Esophagus mucosa (tissue), 1 donor: ENCODE measurements at places on chromosomes 13 and 19.

DNA sequence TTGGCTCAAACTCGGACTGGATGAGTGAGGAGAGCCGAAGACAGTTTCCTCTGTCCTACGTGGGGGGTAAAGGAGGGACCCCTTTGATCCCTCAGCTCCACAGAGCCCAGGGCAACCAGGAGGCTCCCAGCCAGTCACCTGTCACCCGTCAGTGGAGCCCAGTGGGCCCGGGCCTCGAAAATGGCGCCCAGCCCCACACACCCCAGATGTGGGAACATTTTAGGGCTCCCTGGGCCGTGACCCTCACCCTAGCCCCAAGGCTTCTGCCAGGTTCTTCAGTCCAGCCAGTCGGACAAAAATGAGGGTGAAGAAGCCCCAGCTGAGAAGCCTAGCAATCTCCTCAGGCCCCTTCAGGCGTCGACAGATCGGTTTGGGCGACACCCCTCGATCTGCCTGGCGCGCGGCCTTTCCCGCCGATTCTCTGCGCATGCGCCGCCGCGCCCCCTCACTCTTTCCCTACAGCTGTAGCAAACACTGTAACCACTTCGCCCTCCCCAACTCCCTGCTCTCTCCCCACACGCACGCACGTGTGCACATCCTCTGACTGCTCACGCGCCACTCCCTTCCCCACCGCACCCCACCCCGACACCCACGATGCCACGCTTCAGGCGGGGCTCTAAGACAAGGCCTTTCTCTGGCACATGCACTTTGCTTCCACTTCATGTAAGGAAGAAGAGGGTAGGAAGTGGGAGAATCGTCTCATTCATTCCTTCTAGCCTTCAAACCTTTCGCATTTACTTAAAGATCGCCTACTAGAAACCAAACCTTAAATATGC lies at the start of gene SLC6A16:
TSS of gene SLC6A16 (minus strand) at position 391 of the 776 bp plus-strand sequence. CDS start 13,844 bp downstream, outside the sequence.
- peak; percentile 15 for ATAC-seq

- no peak for ATAC-seq
Measured at GRCh38 chr13:78884571-78884970, 225.6 kb upstream of the OBI1 start.

- ATAC-seq = no peak
Measured at GRCh38 chr13:25473864-25474263, 102.1 kb downstream of the ATP8A2 start.

GRCh38 chr19:9877780-9878510 lies 42.8 kb downstream of the PIN1 start:
- peak; percentile 62 for ATAC-seq

- ATAC-seq = no peak
Measured at GRCh38 chr19:58268344-58268743, 10.4 kb upstream of the ZNF8 start.

DNA sequence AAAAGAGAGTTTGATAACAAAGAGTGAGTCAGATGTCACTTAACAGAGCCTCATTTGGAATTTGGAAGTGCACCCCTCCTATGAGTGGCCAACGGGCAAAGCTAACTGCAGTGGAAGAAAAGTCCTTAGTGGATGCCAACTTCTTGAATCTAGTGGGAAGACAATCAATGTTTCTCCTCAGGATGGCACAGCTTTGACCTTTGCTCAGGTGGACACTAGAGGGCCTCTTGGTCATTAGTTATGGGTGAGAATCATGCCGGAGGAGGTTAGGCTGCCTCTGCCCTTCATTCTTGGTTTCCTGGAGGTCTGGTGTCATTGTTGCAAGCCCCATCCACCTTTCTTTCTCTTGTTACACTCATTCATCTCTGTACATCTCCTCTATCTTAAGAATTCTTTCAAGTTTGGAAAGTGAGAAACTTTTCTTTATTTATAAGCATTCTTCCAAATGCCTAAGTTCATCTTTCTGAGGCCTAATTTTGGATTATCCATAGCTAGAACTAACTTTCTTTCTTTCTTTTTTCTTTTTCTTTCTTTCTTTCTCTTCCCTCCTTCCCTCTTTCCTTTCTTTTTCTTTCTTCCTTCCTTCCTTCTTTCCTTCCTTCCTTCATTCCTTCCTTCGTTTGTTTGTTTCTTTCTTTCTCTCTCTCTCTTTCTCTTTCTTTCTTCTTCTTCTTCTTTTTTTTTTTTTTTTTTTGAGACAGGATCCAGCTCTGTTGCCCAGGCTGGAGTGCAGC lies 327.2 kb upstream of the TSHZ3 start:
- ATAC-seq = no peak

- no peak for ATAC-seq
Measured at GRCh38 chr13:110264685-110265275, 42.2 kb downstream of the COL4A1 start.

DNA sequence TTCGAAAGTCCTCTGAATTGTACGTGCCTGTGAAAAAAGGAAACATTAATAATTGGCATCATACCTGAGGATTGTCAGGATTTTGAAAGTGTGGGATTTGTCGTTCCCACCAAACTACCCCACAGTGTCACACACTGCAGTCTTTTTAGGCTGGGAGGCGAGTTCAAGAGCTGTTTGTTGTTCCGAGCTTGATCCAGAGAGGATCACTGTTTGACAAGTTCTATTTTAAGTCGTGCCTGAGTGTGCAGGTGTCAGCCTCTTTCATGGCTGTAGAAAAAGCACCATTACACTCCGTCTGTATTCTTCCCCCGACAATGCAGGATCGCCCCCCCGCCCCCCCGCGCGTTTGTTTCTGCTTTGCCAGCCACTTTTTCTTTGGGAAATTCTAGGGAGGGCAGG lies 635 bp upstream of the NBEA start:
- no peak for ATAC-seq

DNA sequence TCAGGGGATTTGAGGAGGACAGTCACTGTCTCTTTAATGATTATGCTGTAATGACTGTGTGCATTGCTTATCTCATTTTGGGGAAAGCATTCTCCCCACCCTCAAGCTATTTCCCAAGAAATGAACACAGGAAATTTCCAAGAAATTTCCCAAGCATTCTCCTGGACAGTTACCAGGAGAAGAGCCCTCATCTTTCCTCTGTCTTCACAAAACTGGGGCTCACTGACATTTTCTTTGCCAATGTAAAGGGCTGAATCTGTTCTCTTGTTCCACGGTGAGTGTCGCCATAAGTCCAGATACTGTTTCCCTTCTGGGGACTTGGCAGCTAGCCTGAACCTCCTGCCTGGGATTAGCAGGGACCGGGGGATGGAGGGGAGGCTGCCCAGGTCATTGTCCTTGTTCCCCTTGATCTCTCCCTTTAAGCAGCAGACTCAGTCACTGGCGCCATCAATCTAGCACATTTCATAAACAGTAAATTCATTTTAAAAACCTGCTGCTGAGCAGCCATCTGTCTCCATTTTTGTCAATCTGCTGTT lies 172.8 kb downstream of the DNAJC15 start:
- no peak for ATAC-seq

GRCh38 chr13:113145911-113146598 lies 12.4 kb upstream of the PROZ start:
- no peak for ATAC-seq

- ATAC-seq = no peak
Measured at GRCh38 chr13:104140552-104140951, 1074.3 kb upstream of the SLC10A2 start.

GRCh38 chr19:57559008-57559403 lies 657 bp downstream of the ZNF550 start:
- ATAC-seq = peak; percentile 46

- ATAC-seq = no peak
Measured at GRCh38 chr19:11541238-11541637, 2.6 kb downstream of the CNN1 start.

GRCh38 chr13:32824675-32825074 lies 191.5 kb upstream of the KL start:
- ATAC-seq = no peak

DNA sequence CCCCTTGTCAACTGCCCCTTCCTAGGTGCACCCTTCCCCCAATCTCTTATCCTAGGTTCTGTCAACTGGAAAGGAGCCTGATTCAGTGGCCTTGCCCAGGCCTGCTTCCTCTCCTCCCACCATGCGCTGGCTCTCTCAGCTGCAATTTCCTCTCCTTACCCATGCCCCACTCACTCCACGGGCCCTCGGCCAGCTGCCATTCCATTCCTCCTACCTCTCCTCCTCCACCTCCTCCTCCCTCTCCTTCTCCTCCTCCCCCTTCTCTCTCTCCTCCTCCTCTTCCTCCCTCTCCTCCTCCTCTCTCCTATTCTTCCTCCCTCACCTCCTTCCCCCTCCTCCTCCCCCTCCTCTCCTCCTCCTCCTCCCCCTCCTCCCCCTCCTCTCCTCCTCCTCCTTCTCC lies 9.6 kb upstream of the TIMM44 start:
- peak; percentile 27 for ATAC-seq

DNA sequence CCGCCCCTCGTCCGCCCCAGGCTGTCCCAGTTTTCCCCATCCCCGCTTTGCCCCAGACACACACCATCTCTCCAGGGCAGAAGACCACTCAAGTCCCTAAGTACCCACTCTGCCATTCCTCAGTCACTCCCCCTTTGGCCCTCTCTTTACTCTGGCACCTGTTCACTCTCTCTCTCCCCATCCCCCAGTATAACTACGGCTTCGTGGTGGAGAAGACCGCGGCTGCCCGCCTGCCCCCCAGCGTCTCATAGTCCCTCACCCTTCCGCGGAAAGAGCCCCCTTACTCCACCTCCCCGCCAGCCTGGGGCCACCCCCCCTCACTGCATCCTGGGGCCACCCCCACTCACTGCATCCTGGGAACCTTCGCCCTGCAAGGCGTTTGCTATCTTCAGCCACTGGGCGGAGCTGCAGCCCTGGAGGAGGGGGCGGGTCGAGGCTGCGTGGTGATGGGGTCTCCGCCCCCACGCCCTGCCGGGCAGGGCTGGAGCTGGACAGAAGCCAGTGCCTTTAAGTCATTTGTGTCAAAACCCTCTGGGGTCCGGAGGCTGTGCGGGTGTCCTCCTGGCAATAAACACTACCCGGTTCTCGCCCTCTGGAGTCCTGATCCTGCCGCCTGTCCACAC lies 5.0 kb downstream of the MVB12A start:
- ATAC-seq = no peak

GRCh38 chr13:80840316-80840976 lies 499.5 kb upstream of the SPRY2 start:
- ATAC-seq = no peak

GRCh38 chr19:582497-583197 lies 7.0 kb upstream of the HCN2 start:
- ATAC-seq = no peak

GRCh38 chr13:23321535-23322241 lies 111.8 kb downstream of the SACS start:
- peak; percentile 43 for ATAC-seq

GRCh38 chr13:43058318-43058674 lies 34.9 kb downstream of the DNAJC15 start:
- peak; percentile 98 for ATAC-seq

DNA sequence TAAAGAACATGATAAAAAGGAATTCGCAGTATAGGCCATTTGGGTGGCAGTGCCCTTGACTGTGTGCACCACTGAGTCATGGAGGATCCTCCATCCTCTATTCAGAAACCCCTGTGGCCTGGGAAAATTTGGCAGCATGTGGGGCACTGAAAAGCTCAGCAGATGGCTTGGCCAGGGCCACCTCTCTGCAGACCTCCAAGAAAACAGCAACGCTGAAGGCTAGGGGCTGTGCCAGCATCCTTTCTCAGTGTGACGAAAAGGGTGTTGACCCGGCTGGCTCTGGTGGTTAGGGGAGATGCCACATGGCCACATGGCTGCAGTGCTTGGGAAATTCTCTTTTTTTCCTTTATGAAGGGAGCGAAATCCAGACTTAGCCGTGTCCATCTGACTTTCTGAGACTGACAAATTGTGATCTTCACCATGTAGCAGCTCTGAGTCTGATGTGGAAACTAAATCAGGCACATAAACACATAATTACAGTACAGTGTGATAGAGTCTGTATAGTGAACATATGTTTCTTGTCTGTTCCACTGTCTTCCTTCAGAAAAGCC lies 178.0 kb downstream of the KCTD12 start:
- no peak for ATAC-seq
